ENCODE measurements at places on chromosomes 2 and 18.
A peak's percentile ranks its signal among the peaks of the same experiment; 100 is the strongest.

DNA sequence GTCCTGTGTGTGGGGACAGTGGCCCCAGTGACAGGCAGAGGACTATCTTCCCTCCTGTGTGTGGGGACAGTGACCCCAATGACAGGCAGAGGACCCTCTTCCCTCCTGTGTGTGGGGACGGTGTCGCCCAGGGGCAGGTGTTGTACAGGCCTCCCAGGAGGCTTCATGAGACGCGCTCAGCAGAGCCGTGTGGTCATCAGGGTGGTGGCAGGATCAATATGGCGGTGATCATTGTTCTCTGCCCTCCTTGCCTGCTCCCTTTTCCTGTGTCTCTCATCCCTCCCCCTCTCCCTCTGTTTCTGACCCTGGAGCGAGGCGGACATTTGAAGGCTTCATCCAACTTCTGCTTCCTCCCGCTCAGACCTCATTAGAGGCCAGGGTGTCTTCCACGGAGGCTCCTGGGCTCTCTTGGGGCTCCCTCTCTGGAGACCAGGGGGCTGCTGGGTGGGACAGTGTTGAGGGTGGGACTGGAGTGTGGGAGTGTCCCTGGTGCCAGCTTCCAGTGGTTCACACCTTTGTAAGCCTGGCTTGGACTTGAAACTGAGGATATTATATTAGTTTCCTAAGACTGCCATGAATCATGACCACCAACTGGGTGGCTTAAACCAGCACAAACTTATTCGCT is 59.5 kb downstream of the ACKR3 start:
- no peak for DNase-seq

GRCh38 chr2:59930430-59930829 is 623.0 kb downstream of the BCL11A start:
- no peak for DNase-seq

- DNase-seq: no peak
Observed at GRCh38 chr2:107064750-107065149, 178.8 kb upstream of the ST6GAL2 start.

GRCh38 chr2:101610750-101611315 is 86.7 kb upstream of the MAP4K4 start:
- DNase-seq: no peak

GRCh38 chr2:71589763-71590162 is 136.4 kb downstream of the DYSF start:
- DNase-seq: no peak

DNA sequence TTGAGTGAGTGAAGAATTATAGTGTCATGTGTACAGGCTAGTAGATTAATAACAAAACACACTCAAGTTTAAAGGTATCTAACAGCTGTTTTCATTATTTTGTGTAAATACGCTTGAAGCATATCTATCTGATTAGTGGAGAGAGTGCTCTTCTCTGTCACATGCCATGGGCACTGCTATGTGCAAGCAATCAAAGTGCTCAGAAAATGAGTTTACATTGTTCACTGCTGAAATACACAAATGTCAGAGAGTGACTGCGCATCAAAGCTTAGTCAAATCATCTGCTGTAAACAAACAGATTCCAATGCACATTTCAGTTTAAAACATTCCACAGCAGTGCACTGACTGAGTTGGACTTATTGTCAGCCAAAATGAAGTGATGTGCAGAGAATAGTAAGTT is 423.4 kb downstream of the ZEB2 start:
- DNase-seq: no peak

- DNase-seq: peak; percentile 17
Observed at GRCh38 chr18:59140302-59140885, 710 bp downstream of the SEC11C start.

- no peak for DNase-seq
Observed at GRCh38 chr2:134275058-134275862, 21.4 kb downstream of the MGAT5 start.

GRCh38 chr2:464562-465309 is 176.8 kb upstream of the ALKAL2 start:
- no peak for DNase-seq

DNA sequence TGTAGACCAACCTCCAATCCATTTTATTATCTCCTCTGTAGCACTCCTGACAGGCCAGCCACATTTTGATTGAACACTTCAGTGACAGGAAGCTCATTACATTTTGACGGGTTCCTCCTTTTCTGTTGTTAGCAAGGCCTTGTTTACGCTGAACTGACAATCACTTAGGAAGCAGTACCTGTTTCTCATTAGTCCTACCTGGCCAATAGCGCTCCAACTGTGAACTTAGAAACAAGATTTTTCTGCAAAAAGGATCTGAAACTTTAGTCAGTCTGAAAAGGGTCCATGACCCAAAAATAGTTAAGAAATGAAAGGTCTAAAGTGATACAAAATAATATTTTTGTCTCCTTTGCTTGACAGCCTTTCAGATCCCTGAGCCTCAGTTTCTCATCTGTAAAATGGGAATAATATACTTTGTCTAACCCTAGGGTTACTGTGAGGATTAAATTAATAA is 119.6 kb upstream of the MSTN start:
- no peak for DNase-seq

DNA sequence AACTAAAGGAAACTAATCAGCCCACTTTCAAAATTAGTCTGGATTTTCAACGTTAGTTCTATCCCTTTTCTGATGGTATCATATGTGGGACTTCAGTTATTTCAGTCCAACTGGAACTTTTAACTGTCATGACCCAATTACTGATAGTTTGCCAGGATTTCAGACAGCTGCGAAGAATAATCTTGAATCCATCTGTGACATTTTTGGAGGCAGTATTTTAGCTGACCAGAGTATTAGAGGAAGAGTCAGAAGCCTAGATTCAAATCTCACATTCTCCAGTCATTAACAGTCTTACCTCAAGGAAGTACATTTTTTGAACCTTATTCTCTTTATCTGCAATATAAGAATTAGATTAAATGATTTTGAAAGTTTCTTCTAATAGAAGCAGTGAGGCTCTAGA is 81.3 kb downstream of the PTRHD1 start:
- DNase-seq: no peak

DNA sequence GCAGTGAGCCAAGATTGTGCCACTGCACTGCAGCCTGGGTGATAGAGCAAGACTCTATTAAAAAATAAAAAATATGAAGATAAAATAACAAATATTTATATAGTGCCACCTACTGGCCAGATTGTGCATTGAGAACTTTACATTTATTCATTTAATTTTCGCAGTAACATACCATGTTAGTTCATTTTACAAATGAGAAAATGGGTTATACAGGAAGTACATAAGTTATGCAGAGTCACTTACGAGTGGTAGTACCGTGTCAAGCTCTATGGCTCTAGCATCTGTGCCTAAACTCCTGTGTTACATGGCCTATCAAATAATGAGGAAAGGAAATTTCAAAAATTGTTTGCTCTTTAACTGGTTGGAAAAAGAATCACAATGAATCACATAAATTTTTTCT is 27.9 kb downstream of the RIF1 start:
- DNase-seq: no peak

- no peak for DNase-seq
Observed at GRCh38 chr18:71398531-71398930, 1109.7 kb downstream of the SOCS6 start.

- DNase-seq: no peak
Observed at GRCh38 chr2:70923378-70924015, 12.2 kb upstream of the ATP6V1B1 start.

GRCh38 chr2:164260506-164260905 is 360.8 kb downstream of the GRB14 start:
- DNase-seq: no peak

GRCh38 chr2:165961818-165962217 is 8.2 kb upstream of the TTC21B start:
- no peak for DNase-seq

DNA sequence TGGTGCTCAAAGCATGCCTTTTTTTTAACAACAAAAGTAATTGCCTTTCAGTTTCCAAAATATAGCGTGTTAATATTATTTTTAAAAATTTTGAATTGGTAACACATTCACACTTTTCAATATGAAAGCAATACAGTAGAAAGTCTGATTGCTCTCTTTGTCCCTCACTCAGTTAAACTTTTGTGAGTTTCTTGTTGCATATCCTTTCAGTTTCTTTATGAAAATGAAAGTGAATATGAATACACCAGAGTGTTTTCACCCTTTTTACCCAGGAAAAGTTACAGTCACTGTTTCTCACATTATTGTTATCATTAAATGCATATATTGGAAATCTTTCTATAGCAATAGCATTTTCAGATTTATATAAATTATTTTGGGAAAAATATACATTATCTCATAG is 377.4 kb upstream of the CRIM1 start:
- DNase-seq: no peak

- no peak for DNase-seq
Observed at GRCh38 chr2:69770193-69770702, 28.3 kb downstream of the ANXA4 start.

DNA sequence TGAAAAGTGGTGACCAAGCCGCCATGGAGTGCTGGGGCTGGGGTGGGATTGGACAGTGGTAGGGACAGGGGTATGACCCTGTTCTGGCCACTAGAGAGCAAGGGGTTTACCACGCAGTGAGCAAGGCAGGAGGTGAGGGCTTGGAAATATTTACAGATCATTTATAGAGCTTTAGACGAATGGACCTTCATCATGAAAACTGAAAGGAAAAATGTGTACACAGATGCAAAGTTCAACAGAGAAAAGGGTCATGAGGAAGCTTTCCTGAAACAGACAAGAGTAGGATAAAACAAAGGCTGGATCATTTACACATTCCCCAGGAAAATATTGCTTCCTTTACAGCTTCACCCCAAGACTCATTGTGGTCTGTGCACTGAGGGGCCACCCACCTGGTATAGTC is 130.5 kb upstream of the SMAD2 start:
- no peak for DNase-seq

- no peak for DNase-seq
Observed at GRCh38 chr2:31414601-31415241, at the start of gene XDH. Gene XDH (minus strand): TSS chr2:31414742. CDS start chr2:31414666, 76 bp downstream.

- no peak for DNase-seq
Observed at GRCh38 chr2:170694316-170694715, 20.8 kb upstream of the SP5 start.

GRCh38 chr18:11167778-11168177 is 18.4 kb upstream of the PIEZO2 start:
- no peak for DNase-seq

GRCh38 chr18:49904871-49905555 is 91.7 kb upstream of the ACAA2 start:
- DNase-seq: no peak

DNA sequence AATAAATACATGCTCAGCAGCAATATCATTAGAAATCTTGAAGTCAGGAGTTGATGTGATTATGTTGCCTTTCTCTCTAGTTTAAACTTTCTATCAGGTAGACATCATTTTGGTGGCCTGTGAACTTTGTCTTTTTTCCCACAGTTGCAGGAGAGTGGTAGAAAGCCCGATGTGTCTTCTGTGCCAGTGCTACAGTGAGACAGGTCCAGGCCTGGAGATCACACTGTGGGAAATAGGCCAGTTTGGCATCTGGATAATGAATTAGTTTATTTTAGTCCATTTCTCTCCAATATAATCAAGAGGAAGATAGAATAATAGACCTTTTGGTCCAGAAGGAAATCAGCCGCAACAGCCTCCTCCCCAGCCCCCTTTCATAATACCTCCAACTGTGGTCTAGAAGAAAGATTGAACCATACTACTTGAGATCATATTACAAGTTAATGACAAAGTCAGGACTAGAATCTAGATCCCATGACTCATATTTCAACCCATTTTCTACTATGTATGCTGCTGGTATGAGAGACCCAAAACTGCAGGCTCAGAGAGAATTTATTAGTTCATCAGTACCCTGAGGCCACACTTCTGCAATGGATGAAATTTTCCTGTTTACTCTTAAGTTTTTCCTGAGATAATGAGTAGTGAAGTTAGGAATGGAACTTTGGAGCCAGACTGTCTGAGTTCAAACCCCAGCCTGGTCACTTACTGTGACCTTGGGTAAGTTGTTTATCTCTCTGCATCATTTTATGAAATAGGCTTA is 20.6 kb downstream of the KCMF1 start:
- DNase-seq: no peak

- no peak for DNase-seq
Observed at GRCh38 chr18:36128530-36128870, 640 bp downstream of the SLC39A6 start.

GRCh38 chr2:161308178-161308955 is at the start of gene PSMD14:
Gene PSMD14 (plus strand): TSS chr2:161308425. CDS start chr2:161318826, 10,401 bp downstream.
- DNase-seq: peak; percentile 86

GRCh38 chr18:3250237-3251107 is 2.9 kb downstream of the MYL12A start:
- no peak for DNase-seq

DNA sequence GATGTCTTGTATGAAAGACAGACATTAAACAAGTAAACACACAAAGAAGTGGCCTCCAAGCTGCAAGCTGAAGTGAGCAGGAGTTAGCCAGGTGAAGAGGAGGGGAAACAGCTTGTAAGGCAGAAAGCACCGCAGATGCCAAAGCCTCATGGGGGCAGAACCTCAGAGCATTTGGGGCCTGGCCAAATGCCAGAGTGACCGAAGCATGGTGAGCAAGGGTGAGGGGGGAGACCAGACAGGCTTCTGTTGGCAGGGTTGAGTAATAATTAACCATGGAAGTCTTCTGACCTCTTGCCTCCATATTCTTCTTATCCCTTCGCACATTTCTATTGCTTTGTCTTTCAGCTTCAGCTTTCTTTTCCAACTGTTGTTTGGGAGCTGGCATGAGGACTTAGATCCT is 5.6 kb downstream of the QPCT start:
- no peak for DNase-seq
